ENCODE measurements at places on chromosomes 13 and 19.

- peak; percentile 77 for DNase-seq
These were observed at the start of gene DMKN for GRCh38 chr19:35513628-35514281. TSS of gene DMKN (minus strand) at chr19:35513649. CDS start at chr19:35513475, 174 bp downstream.

DNA sequence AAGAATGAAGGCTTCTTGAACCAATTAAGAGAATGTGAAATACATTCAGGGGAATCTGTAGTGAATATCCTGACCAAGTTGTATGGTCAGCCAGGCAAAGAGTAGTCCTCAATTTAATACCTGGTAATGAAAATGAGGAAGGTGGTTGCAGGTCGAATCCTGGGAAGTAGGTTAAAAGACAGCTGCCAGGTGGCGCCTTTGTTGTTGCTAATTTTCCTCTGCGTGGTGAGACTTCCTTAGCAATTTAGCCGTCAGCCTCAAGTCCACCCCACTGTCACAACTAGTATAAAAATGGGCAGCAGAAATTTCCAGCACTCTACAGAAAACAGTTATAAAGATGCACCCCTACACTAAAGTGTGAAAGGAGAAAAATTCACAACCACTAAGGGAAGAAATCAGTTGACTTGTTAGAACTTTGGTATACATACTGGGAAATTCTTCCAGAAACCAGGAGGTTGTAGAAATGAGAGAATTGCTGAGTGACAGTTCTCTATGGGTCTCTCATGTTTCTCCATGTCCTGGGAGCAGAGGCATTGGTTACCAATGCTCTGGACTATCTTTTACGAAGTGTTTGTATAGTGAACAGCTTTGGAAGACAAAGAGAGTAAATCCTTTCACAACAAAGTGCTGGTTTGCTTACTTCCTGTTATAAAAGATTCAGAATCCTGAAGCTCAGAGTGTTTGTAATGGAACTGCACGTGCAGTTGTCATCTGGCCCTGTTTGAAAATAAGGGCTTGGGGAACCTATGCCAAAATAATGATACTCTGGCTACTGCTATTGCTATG, 235.9 kb downstream of the NHLRC3 start:
- DNase-seq: no peak

GRCh38 chr13:46354156-46355087, 32.6 kb downstream of the RUBCNL start:
- peak; percentile 95 for DNase-seq

- no peak for DNase-seq
These were observed 33.2 kb upstream of the KL start for GRCh38 chr13:32983058-32983457.

DNA sequence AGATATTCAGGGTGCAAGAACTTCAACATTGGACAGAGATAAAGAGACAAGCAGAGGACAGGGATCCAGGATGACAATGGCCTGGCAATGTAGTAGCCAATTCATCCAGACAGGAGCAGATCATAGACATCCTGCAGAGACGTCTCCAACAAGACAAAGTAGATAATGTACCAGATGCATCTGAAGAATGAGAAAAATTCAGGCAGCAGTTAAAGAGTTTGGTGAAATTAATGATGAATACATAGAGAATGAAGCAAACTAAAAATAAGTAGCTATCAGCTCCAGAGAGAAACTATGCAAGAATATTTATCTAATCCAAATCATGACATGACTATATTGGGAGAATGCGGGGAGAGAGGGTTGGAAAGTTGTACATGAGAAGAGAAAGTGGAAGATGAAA, 278.4 kb upstream of the DACH1 start:
- DNase-seq: no peak

GRCh38 chr19:35908973-35909683, 1.0 kb upstream of the TYROBP start:
- DNase-seq: no peak

DNA sequence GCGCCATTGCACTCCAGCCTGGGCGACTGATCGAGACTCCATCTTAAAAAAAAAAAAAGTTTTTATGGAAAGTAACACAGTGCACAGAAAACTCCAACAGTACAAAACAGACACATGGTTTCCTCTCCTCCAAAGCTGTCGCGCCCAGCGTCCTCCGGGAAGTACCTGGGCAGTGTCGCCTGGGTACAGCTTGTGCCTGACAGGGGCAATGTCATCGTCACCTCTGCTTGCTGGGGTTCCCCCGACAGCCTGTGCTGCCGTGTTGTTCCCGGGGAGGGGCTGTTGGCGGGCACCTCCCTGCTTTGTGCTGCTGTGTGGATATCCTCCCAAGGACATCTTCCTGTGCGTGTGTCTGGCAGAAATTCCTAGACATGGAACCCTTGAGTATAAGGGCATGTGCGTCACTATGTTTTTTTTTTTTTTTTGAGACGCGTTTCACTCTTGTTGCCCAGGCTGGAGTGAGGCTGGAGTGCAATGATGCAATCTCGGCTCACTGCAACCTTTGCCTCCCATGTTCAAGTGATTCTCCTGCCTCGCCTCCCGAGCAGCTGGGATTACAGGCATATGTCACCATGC, 2.4 kb upstream of the F2RL3 start:
- DNase-seq: no peak

- DNase-seq: peak; percentile 34
These were observed 528 bp downstream of the ZNF8 start for GRCh38 chr19:58279042-58279924.

GRCh38 chr13:21964686-21965085, 293.8 kb downstream of the FGF9 start:
- DNase-seq: no peak

DNA sequence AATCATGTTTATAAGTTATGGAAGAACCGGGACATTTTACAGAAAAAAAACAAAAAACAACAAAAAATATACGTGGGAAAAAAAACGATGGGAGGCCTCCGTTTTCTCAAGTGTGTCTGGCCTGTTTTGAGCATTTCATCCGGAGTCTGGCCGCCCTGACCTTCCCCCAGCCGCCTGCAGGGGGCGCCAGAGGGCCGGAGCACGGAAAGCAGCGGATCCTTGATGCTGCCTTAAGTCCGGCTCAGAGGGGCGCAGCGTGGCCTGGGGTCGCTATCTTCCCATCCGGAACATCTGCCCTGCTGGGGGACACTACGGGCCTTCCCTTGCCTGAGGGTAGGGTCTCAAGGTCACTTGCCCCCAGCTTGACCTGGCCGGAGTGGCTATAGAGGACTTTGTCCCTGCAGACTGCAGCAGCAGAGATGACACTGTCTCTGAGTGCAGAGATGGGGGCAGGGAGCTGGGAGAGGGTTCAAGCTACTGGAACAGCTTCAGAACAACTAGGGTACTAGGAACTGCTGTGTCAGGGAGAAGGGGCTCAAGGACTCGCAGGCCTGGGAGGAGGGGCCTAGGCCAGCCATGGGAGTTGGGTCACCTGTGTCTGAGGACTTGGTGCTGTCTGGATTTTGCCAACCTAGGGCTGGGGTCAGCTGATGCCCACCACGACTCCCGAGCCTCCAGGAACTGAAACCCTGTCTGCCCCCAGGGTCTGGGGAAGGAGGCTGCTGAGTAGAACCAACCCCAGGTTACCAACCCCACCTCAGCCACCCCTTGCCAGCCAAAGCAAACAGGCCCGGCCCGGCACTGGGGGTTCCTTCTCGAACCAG, 1.8 kb upstream of the APOE start:
- DNase-seq: no peak

GRCh38 chr13:83009987-83010386, 872.3 kb downstream of the SLITRK1 start:
- no peak for DNase-seq

DNA sequence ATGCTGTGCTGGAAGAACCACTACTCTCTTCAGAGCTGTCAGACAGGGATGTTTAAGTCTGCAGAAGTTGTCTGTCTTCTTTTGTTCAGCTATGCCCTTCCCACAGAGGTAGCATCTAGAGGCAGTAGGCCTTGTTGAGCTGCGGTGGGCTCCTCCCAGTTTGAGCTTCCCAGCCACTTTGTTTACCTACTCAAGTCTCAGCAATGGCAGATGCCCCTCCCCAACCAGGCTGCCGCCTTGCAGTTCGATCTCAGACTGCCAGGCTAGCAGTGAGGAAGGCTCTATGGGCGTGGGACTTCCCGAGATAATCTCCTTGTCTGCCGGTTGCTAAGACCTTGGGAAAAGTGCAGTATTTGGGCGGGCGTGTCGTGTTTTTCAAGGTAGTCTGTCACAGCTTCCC, 42.1 kb upstream of the UQCRFS1 start:
- no peak for DNase-seq

DNA sequence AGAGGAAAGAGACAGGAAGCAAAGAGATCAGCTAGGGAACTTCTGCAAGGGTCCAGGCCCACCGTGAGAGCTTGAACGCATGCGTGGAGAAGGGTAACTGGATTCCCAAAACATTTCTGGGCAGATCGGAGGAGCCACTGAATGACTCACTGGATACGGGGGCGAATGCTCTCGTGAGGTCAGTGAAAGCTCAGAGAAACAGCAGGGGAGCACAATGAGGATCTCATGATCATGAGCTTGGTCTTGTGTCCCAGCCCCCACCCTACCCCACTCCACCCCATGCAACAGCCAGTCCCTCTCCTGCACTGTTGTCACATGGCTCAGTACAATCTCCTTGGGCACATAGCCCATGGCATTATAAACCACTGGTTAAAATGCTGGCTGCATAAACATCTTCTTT, 40.6 kb downstream of the DCLK1 start:
- no peak for DNase-seq

DNA sequence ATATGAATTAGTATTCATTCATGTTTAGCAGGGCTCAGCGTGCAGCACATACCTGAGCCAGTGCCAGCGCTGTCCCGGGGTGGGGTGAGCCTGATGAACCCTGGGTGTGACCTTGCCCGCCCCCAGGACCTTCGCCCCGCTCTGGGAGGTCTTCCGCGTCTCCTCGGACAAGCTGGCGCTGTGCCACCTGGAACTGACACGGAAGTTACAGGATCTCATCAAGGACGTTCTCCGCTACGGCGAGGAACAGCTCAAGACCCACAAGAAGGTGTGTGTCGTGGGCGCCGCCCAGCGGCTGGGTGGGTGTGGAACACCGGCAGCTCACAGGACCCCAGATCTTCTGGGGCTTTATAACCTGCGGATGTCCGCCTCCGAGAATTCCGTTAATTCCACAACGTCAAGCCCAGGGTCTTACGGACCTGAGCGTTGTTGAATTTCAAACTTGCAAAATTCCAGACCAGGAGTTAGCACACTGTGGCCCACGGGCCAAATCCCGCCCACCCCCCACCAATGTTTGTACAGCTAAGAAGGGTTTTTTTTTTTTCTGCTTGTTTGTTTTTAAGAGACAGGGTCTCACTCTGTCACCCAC, 15.4 kb downstream of the FCHO1 start:
- peak; percentile 68 for DNase-seq

DNA sequence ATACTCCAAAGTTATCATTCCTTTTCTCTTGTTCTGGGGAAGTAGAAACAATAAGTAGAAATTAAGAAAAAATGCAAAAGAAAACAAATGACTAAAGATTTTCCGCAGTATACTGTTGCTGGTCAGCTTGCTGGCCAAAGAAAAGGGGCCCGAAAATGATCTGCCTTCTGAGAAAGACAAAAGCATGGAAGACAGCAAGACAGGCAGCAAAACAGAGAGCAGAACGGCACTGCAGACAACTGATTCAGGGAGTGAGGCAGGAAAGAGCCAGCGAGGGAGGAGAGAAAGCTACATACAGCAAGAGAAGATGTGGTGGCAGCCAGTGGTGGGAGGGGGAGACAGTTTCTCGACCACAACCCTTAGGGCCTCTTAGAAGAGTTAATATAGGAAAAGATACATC, 5.3 kb upstream of the DOCK9 start:
- DNase-seq: no peak

DNA sequence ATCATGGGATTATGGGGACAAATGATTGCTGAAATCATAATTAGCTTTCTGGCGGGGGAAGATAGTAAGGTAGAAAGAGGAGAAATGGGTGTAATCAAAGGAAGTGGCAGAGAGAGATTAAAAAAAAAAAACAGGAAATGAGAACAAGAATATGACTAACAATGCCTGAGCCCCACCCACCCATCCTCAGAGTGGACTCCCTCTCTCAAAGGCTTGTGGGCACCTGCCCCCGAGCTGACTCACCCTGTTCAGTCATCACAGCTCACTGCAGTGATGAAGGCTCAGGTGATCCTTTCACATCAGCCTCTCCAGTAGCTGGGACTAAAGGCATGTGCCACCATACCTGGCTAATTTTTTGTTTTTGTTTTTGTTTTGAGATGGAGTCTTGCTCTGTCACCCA, 26.4 kb upstream of the TPT1 start:
- DNase-seq: peak; percentile 99

DNA sequence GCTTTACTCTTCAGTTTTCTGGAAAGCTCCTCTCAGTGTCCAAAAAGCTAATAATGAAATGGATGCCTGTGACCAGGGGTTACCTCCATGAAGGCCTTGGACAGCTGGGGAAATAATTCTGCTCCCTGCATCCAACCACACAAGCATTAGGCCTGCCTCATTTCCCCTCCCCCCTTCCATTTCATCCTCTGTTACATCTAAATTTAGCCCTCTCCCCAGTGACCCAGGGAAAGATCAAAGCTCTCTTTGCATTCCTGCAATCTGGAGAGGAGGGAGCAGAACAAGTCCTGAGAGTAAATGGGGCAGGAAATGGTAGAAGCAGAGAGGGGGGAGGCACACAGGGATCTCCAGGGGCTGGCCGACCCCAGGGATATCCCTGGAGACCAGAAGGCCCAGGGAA, 452.7 kb downstream of the TSHZ3 start:
- DNase-seq: no peak

Measured in mammary epithelial cell (primary cell).